ENCODE measurements at places on chromosomes 4 and X. TPM values are rescaled to one million over a fixed set of nuclear protein-coding genes. Genes with fewer than 3 reads are reported as not detected.

The WDR17 gene
- 0.20 TPM for polyA plus RNA-seq

The MUC7 gene
- not detected for polyA plus RNA-seq

The ANOS1 gene
- polyA plus RNA-seq, result 0.55 TPM

The NHSL2 gene
- polyA plus RNA-seq, result 0.51 TPM

The PAGE2B gene
- polyA plus RNA-seq, result not detected

The HNRNPDL gene
- polyA plus RNA-seq, result 226 TPM

The NOX1 gene
- 0.10 TPM for polyA plus RNA-seq

The MAGEA12 gene
- not detected for polyA plus RNA-seq

The RBM10 gene
- 35.7 TPM for polyA plus RNA-seq

The DCK gene
- 8.0 TPM for polyA plus RNA-seq

The ATOH1 gene
- 0.04 TPM for polyA plus RNA-seq

The CENPI gene
- 1.0 TPM for polyA plus RNA-seq

The GPR50 gene
- polyA plus RNA-seq, result 0.09 TPM

The FOXR2 gene
- not detected for polyA plus RNA-seq

The STARD8 gene
- polyA plus RNA-seq, result 0.86 TPM

The LIMCH1 gene
- 8.3 TPM for polyA plus RNA-seq

The KLB gene
- polyA plus RNA-seq, result 0.41 TPM

The MAGEE2 gene
- not detected for polyA plus RNA-seq

The CNGA1 gene
- polyA plus RNA-seq, result 3.4 TPM

The COL4A6 gene
- 5.0 TPM for polyA plus RNA-seq

The FGFBP1 gene
- 533 TPM for polyA plus RNA-seq

The CC2D2A gene
- polyA plus RNA-seq, result 4.5 TPM

The PDZD4 gene
- polyA plus RNA-seq, result 4.0 TPM

The ATP2B3 gene
- not detected for polyA plus RNA-seq

The ESX1 gene
- not detected for polyA plus RNA-seq

The VCX2 gene
- not detected for polyA plus RNA-seq

The TKTL2 gene
- polyA plus RNA-seq, result not detected
